ENCODE measurements at places on chromosomes 16 and 17. TPM values are rescaled to one million over a fixed set of nuclear protein-coding genes. Genes with fewer than 3 reads are reported as not detected.

HBZ gene
- total RNA-seq: not detected

WNK4 gene
- 0.44 TPM for total RNA-seq

TAC4 gene
- total RNA-seq: not detected

TMEM101 gene
- 70.2 TPM for total RNA-seq

TERB1 gene
- total RNA-seq: not detected

TBC1D3B gene
- total RNA-seq: 0.29 TPM

C16orf74 gene
- total RNA-seq: 21.8 TPM

TBC1D28 gene
- not detected for total RNA-seq

CA7 gene
- not detected for total RNA-seq

RNF43 gene
- not detected for total RNA-seq

CENPX gene
- 22.5 TPM for total RNA-seq

KRTAP4-4 gene
- not detected for total RNA-seq

PRDM7 gene
- total RNA-seq: not detected

CALB2 gene
- 14.4 TPM for total RNA-seq

KRTAP2-3 gene
- 0.72 TPM for total RNA-seq
